CD4-positive, alpha-beta memory T cell (primary cell): ENCODE measurements at places on chromosomes 5 and 9.

- DNase-seq, result peak; percentile 12
These were observed 1.4 kb upstream of the ENC1 start for GRCh38 chr5:74641735-74642542.

DNA sequence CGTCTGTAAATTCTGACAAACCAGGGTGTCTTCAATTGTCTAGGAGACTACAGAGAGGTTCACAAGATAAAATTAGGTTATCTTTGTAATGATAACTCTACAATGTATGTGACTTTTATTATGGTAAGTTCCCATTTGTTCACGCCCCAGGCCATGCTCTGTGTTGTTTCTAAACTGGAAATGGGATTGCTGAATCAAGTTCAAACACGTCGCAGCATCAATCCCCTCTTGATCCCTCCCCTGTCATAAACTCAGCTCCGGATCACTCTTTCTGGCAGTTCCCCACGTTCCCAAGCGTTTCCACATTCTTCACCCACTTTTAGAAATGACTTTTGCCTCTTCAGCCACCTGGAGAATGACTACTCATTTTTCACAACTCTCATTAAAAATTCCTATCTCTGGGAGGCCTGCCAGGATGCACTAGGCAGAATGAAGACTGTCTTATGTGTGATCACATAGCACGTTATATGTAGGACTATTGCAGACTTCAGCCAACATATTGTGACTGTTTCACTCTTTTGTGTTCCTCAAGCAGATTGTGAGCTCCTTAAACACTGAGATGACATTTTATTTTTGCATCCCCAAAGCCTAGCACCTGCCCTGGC, 1124.2 kb upstream of the WWC1 start:
- no peak for DNase-seq

GRCh38 chr9:36937951-36938350, 96.1 kb downstream of the PAX5 start:
- no peak for DNase-seq

- DNase-seq, result no peak
These were observed 16.3 kb downstream of the CLTA start for GRCh38 chr9:36207016-36207415.

DNA sequence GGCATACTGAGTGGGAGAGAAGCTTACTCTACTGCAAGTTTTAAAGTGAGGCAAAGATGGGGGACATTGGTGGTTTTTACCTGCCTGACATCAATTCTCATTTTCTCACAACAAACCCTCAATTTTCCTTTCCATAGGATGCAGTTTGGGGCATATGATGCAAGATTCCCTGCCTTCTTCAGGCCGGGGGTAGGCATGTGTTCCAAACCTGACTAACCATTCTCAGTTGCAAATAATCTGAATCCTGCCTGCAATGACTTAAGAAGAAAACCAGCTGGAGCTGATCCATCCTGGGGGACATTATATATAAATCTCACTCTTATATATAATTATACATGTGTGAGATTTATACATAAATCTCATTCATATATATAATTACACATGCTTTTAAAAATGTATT, 223.6 kb upstream of the EFNA5 start:
- DNase-seq, result no peak

DNA sequence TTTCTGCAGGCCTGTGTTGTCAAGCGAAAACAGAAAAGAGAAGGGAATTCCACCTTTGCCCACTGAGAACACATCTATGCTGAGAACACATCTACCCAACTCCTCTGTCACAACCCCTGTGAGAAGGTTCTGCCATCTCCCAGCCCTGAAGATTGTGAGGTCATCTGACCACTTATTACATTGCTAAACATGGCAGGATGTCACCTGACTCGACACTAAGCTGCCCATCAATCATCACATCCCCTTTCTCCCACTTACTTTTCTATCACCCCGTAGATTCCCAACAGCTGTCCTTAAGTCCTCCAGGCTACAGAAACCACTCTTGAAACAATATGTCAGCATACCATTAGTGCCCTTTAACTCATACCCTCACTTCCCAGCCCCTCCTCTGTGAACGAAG, 64.2 kb upstream of the PRSS3 start:
- DNase-seq, result no peak

DNA sequence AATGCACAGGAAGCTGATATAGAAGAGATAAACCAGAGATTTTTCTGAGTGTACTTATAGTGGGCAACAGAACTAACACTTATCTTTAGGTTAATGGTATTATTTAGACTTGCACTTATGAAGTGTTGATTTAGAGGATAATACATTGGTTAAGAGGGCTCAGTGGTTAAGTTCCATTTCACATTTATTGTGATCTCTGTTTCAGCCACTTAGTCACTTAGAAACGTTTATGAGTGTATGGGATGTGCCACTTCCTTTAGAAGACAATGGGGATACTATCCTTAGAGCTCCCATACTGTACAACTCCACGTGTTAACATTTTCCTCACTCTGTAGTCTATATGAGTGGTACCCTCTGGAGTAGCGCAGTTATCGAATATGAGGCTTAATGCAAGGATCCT, 57.5 kb downstream of the PIP5K1B start:
- DNase-seq, result no peak

- DNase-seq, result no peak
These were observed 10.1 kb downstream of the RBM22 start for GRCh38 chr5:150690760-150691159.

- no peak for DNase-seq
These were observed 38.9 kb downstream of the PTCH1 start for GRCh38 chr9:95477885-95478284.

GRCh38 chr5:167555565-167556166, 735.8 kb upstream of the WWC1 start:
- no peak for DNase-seq

- DNase-seq, result no peak
These were observed 8.8 kb downstream of the ATP10B start for GRCh38 chr5:160843240-160843639.

- no peak for DNase-seq
These were observed 721 bp upstream of the MAML1 start for GRCh38 chr5:179731791-179732411.

- no peak for DNase-seq
These were observed 185.6 kb downstream of the AOPEP start for GRCh38 chr9:94911986-94912635.

DNA sequence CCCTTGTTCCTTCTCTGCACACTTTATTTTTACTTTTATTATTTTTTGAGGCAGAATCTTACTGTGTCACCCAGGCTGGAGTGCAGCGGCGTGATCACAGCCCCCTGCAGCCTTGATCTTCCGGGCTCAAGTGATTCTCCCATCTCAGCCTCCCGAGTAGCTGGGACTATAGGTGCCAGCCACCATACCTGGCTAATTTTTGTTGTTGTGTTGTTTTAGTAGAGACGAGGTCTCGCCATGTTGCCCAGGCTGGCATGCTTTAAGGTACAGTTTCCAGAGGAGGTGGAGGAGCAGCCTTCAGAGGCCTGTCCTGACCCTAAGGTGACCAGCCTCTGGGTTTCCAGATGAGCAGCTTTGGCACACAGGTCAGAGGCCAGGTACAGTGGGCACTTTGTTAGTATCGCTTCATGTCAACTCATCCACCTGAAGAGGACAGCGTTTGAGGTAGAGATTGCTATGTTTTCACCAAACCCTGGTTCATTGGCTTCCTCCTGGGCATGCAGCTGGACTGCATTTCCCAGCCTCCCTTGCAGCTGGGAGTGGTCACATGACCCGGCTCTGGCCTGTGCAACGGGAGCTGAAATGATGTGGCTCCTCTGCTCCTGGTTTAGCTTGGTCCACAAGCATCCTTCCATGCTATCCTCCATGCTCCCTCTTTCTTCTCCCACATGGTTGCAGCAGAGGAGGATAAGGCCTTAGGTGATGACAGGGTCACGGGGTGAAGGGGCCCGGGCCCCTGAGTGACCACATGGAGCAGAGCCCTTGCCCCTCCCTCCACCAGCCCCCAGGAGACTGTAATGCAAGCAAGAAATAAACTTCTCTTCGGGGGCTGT, 139.3 kb upstream of the IER5L start:
- DNase-seq, result no peak

DNA sequence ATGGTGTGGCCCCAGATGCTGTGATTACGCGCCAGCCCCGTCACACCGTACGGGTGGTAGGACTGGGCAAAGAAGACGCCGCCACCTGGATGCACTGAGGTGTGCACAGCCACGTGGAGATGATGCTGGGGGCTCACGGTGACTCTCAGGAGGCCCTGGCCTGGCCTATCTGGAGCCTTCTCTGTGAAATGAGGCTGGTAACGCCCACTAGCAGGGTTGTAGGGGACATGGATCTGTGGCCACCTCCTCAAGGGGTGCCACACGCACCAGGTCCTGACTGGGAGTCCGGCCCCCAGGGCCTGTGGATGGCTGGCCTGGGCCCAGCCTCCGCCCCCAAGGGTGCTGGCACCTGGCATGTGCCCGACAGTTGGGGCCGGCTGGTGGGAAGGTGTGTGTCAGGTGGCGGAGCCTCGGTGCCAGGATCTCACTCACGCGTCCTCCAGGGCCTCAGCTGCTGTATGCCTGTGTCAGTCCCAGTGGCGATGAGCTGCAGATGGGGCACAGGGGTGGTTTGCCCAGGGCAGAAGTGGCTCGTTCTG, 32.4 kb downstream of the NEK6 start:
- no peak for DNase-seq

GRCh38 chr9:8558176-8558575, 758.6 kb upstream of the DMAC1 start:
- DNase-seq, result no peak

DNA sequence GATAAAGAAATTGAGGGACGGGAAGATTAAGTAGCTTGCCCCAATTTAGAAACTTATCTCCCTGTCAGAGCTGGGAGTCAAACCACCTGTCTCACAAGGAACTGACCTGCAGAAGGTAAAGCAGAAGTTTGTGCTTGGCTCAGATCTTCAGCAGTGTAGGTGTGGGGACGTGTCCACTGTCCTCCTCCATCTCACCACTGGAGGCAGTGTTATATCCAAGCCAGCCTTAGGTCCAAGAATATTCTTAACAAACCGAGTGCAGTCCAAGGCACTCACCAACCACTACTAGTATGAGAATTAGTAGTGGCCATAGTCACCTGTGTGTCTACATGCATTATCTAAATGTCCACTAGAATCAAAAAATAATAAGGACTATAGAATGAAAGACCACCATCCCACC, 86.3 kb upstream of the IRX1 start:
- no peak for DNase-seq

DNA sequence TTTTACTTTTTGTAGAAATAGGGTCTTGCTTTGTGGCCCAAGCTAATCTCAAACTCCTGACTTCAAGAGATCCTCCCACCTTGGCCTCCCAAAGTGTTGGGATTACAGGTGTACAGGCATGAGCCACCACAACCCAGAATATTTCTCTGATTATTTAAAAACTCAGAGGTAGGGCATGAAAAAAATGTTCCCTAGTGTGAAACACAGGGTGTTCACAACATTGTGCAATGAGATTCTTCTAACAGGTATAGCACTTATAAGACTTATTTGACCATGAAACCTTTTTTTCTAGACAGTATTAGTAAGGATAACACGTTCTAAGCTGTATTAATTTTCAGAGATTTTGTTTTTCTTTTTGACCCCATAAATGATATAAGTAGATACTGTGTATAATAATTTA, 13.1 kb upstream of the PTGER4 start:
- no peak for DNase-seq

DNA sequence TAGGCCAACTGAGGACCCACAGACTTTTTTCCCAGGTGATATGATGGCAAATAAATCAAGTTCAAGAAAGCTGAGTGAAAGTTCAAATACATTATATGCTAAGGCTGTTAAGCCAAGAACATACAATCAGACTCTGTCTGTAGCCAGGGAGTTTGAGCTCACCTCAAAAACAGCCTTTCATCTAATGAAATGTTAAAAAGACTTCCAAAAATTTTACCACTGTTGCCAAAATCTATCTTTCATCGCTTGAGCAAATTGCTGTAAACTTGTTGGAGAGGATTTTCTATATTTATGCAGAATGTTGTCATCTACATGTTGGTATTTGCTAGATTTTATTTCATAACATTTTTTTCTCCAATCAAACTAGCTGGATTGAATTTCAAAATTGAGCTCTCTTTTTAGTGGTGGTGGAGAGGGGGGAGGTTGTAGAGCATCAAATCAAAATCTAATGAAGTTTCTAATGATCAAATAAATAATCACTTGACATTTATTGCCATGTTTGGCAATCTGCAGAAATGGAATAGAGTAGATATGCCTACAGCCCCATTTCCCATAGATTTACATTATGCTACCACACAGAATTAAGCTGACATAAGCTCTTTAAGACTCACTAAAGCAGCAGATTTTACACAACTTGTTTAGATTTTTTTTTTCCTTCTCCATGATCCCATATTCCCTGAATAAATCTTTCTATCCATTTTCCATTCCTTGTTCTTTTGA, 828.9 kb upstream of the ZNF608 start:
- DNase-seq, result no peak

- no peak for DNase-seq
These were observed 27.4 kb downstream of the PCDH1 start for GRCh38 chr5:141850786-141851185.

DNA sequence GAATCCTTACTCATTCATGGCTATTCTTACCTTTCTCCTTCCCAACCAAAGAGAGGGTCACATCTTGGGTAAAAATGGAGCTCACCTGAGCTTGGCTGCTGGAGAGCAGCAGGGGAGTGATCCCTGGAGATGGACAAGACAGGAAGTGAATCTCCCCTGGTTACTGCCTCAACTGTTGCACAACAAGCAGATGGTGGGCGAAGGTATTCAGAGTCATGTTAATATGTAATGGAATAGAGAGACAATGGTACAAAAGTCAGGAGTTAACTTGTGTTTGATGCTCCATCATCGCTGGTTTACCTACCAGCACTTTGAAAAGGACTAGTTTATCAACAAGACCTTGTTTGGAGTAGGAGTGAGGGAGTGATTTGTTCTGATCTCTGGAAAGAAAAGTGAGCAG, 13.0 kb upstream of the PLPP1 start:
- DNase-seq, result no peak

DNA sequence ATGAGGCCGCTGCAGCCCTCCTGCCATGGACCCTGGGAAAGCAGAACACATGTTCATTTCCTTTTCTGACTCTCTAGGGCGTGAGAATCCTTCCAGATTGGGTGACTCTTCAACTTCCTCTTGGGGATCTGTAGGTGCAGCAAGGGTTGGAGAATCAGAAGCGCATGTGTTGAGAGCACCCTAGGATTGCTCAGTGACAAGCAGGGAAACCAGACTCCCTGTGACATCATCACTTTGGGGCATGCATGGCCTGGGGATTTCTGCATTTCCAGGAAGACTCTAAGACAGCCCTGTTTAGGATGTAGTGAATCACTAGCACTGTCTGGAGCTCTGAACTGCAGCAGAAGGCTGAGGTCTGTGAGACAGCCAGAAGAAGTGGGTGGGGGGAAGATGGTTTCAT, 15.1 kb upstream of the LCP2 start:
- DNase-seq, result peak; percentile 39

- DNase-seq, result no peak
These were observed 40.3 kb downstream of the ADAM19 start for GRCh38 chr5:157535042-157535865.

DNA sequence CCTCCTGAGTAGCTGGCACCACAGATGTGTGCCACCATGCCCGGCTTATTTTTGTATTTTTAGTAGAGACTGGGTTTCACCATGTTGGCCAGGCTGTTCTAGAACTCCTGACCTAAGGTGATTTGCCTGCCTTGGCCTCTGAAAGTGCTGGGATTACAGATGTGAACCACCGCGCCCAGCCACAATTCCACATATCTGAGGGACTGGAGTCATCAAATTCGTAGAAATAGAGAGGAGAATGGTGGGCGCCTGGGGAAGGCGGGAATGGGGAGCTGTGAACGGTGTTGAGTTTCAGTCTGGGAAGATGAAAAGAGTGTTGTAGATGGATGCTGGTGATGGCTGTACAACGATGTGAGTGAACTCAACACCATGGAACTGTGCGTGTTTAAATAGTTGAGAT, 1.9 kb upstream of the ABO start:
- no peak for DNase-seq
